Epithelial cell of esophagus (primary cell): ENCODE measurements at places on chromosomes 4 and X.

- no peak for DNase-seq
Measured at GRCh38 chrX:78769101-78769755, 21.7 kb downstream of the LPAR4 start.

GRCh38 chr4:98474408-98474844 is 184.0 kb downstream of the TSPAN5 start:
- peak; percentile 84 for DNase-seq

DNA sequence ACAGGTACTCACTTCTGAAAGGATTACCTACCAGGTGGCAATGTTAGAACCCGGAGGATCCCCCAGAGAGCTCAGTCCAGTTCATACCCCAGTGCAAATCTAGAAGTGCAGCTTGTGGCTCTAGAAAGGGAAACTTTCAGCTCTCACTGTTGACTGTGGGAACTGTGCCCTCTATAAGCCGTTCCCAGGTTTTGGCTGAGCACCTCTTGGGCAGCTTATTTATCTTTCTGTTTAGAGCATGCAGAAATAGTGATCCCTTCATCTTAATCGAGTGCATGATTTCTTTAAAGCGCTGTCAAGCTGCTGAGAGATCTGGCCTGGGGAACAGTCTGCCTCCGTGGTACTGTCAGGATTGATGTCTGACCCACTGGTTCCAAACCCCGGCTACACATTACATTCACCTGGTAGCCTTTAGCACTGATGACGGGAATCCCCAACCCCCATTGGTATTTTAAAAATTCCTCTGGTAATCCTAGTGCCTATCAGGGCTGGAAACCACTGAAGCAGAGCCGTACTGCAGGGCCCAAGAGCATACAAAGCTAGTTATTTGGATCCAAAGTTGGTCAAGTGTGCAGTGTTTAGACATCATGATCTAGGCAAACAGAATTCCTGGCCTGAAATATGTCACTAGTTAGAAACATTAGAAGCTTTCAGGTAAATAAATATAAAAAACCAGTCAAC is 103.2 kb downstream of the KLHL8 start:
- no peak for DNase-seq

DNA sequence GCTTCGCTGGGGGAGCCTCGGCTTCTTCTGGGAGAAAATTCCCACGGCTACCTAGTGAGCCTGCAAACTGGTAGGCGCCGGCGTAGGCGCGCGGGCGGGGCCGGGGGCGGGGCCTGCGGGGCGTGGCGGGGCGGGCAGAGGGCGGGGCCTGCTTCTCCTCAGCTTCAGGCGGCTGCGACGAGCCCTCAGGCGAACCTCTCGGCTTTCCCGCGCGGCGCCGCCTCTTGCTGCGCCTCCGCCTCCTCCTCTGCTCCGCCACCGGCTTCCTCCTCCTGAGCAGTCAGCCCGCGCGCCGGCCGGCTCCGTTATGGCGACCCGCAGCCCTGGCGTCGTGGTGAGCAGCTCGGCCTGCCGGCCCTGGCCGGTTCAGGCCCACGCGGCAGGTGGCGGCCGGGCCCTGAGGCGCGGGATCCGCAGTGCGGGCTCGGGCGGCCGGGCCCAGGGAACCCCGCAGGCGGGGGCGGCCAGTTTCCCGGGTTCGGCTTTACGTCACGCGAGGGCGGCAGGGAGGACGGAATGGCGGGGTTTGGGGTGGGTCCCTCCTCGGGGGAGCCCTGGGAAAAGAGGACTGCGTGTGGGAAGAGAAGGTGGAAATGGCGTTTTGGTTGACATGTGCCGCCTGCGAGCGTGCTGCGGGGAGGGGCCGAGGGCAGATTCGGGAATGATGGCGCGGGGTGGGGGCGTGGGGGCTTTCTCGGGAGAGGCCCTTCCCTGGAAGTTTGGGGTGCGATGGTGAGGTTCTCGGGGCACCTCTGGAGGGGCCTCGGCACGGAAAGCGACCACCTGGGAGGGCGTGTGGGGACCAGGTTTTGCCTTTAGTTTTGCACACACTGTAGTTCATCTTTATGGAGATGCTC is at the start of gene HPRT1:
HPRT1 (plus strand) TSS at position 161 of the 857 bp plus-strand sequence; CDS start at position 308, 147 bp downstream.
- peak; percentile 73 for DNase-seq

- DNase-seq, result peak; percentile 76
Measured at GRCh38 chrX:134542485-134542884, 82.5 kb downstream of the HPRT1 start.

GRCh38 chr4:6465955-6466354 is 6.5 kb downstream of the PPP2R2C start:
- no peak for DNase-seq

DNA sequence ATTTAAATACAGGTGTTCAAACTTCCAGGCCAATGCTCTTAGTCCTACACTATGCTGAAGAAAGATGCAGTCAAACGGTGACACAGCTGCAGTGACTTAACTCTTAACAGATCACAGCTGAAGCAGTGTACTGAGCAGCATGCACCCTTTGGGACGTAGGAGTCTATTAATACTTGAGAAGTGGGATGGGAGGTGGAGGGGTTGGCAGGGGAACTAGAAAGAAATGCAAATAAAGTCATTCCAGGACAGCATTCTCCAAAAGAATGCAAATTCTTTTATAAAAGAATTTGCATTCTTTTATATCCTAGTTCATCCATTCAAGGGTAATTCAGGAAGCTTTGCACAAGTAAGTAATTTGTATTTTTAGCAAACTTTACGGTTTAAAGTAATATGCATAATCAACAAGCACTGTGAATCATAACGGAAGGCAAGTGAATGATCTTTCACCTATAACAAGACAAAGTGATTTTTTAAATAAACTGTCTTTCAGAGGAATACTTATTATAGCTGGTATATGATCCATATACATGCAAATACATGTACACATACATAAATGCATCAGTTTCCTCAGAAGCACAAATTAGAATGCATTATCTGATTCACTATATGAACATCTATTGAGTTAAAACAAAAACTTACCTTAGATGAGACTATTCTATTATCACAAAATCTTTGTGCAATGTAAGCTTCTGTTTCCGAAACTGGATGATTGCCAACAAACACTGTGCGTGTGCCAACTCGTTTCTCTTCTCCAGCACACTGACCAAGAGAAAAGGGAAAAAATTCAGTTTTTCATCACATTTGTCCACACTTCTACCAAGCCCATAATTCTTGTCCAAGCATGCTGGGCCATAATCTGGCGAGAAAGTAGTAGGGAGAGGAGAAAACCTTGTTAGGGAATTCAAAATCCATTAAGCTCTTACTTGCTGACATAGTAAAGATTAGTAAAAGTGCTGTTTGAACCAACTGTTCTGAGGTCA is 106.5 kb downstream of the ATP11C start:
- DNase-seq, result peak; percentile 76

- no peak for DNase-seq
Measured at GRCh38 chr4:18733961-18734360, 712.4 kb upstream of the LCORL start.

- DNase-seq, result no peak
Measured at GRCh38 chr4:100286636-100287035, 96.4 kb upstream of the DDIT4L start.

DNA sequence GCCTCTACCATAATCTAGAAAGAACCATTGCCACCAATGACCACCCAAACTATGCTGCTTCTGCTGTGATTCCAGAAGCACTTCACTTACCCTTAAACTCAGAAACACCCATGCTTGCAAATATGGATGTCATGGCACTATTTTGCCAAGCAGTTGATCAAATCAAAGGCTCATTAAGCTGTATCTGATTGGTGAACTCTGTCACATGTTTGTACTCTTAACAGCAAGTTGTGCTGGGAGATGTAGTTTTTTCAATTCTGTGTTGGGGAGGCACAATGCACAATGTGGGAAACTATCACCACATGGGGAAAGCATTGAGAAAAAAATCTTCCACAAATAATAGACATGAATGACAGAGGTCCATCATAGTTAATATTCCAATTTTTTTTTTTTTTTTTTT is 19.2 kb upstream of the SPCS3 start:
- no peak for DNase-seq

- peak; percentile 14 for DNase-seq
Measured at GRCh38 chr4:56469489-56470210, 2.2 kb downstream of the SRP72 start.

DNA sequence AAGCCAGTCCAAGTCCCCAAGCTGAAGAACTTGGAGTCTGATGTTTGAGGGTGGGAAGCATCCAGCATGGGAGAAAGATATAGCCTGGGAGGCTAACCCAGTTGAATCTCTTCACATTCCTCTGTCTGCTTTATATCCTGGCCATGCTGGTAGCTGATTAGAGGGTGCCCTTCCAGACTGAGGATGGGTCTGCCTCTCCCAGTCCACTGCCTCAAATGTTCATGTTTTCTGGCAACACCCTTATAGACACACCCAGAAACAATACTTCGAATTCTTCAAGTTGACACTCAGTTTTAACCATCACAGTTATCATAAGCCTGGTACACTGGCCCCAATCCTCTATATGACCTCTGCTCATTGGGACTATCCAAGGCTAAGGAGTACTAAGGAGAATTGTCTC is 124.1 kb upstream of the WDR1 start:
- DNase-seq, result no peak

DNA sequence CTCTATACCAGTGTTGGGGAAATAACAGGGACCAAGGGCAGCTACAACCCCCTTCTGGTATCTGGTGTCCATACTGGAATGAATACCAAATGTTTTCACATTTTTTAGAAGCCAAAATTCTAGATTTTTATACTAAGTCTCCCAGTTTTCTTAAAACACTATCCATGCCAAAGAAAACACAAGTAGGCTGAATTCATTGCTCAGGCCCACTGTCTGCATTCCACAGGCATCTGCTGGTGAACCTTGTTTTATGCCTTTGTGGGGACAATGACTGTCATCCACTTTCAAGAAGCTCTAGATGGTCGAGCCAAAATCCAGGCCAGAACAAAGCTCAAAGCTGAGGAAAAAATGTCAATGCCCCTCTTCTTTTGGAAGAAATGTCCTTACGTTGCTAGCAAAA is 213.4 kb upstream of the RASGEF1B start:
- DNase-seq, result no peak

- no peak for DNase-seq
Measured at GRCh38 chr4:21177092-21177491, 476.8 kb downstream of the PACRGL start.

- no peak for DNase-seq
Measured at GRCh38 chr4:38111024-38111423, 150.8 kb downstream of the PTTG2 start.

GRCh38 chrX:71195964-71196649 is 26.9 kb upstream of the GJB1 start:
- DNase-seq, result no peak

DNA sequence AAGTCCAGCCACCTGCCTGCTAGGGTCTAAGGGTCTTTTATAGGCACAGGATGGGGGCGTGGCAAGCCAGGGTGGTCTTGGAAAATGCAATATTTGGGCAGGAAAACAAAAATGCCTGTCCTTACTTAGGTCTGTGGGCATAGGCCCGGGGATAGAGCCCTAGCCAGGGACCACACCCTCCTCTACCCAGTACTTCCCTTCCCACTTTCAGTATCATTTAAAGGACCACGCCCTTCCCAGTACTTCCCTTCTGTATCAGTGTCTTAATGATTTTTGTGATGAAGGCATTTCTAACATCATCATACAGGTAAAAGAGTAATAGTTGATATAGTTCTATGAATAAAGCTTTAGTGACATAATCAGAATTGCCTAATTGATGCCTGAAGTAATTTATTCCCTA is 11.4 kb downstream of the BANK1 start:
- no peak for DNase-seq

- DNase-seq, result no peak
Measured at GRCh38 chrX:81202456-81202819, 536 bp downstream of the SH3BGRL start.
